ENCODE measurements at places on chromosomes 16 and 17.

DNA sequence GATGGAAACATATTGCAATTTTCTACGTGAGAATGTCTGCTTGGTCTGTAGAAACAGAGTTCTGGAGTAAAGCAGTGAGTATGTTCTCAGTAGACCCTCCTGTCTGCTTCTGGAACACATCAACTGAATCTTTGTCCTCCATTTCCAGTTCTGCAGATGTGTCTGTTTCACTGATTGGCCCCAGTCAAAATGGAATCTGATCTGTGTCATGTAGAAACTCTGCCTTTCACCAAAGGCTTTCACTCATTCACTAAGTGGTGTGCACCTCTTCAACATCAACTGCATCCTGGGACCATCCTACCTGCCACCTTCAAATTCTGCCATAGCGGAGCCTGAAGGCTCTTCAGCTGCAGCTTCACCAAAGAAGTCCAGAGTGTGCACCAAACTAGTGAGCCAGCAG, 2.8 kb upstream of the ZNF267 start:
- DNase-seq = no peak

DNA sequence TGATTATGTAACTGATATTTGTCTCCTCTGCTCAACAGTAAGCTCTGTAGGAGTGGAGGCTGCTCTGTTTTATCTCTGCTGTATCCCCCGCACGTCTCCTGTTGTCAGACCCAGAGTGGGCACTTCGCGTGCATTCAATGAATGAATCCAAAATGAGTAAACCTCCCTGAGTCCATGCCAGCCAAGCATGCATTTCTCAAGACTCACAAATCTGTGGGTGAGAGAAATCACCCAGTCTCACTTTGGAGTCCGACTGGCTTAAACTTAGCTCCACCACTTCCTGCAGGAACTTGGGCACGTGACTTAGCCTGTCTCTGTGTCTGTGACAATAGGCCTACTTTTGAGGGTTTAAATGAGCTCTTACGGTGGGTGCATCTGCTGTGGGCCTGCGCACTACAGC, 3.7 kb downstream of the PNPO start:
- peak; percentile 32 for DNase-seq

DNA sequence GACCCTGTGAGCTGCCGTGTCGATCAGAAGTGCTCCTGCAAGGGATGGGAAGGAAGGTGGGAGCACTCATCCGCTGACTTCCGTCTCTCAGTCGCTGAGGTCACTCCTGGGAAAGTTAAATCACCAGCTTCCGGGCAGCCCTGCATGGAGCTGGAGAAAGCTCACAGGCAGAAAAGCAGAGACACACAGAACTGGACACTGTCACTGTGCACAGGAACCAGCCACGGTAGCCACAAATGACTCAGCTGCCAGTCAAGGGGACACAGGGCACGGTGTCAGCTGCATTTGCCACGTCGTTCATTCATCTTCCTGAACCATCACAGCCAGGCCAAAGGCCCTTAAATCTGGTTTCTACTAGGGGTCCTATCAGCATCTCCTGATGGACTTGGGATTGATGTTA, 226.4 kb upstream of the PSMD7 start:
- no peak for DNase-seq

GRCh38 chr16:20175358-20175757, 101.7 kb upstream of the GPR139 start:
- DNase-seq = no peak

DNA sequence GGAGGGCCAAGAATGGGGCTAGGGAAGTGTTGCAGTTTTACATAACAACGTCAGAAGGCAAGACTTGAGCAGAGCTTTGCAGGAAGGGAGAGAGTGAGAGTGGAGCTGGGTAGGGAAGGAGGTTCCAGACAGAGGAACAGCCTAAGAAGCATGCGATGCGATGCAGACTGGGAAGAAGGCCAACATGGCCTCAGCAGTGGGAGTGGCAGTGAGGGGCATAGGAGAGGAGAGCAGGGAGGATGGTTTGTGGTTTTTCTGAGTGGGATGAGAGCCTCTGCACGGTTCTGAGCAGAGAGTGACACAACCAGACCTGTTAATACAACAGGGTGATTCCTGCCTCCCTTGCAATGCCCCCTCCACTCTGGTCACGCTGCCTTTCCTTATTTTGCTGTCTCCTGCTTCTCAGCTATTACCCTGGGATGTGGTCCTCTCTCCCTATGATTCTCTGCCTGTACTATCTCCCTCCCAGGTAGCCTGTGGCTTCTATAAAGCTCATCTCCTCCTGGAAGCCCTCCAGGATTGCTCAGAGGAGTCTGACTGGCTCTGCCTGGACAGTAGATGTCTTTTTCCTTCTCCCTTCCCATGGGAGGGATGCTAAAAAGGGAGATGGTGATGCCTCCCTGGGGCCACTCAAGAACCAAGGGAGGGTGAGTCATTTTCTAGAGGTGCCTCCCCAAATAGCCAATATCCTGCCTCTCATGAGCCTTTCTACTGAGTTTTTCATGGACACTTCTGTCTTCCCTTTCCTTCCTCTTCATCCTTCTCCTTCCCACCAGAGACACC, 38.7 kb upstream of the NGFR start:
- peak; percentile 54 for DNase-seq

GRCh38 chr16:31200821-31201568, 1.6 kb downstream of the PYCARD start:
- no peak for DNase-seq

GRCh38 chr17:41505809-41506767, 676 bp upstream of the KRT13 start:
- DNase-seq = no peak

DNA sequence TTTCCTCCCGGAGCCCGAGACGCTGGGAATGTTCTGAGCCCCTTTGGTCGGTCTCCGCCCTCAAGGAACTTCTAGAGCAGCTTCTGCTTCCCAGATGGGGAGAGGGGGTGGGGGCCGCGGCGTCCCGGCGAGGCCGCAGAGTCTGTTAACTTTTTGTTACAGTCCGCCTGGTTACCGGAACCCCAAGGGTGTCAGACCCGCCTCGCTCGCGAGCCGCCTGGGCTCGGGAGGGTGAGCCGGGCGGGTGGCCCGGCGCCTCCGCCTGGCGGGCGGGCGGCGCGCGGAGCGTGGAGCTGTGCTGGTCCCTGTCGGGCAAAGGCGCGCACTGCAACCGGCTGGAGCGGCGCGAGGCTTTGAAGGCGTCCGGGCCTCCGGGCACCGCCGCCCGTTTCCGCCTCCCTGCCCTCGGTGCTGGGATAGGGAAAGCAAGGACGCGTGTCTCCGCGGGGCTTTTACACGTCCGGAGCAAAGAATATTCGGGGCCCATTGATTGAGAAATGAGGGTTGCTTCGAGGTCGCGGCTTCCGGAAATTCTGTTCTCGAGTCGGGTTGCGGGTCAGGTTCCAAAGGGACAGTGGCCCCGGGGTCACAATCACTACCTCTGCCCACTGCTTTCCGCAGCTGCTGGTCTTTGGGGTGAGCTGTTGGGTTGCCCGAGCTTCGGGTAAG, 1.7 kb downstream of the HS3ST3B1 start:
- DNase-seq = no peak

- no peak for DNase-seq
These were observed 1.6 kb downstream of the PPY start for GRCh38 chr17:43940630-43941029.
